ENCODE measurements at places on chromosomes 2 and 18.

DNA sequence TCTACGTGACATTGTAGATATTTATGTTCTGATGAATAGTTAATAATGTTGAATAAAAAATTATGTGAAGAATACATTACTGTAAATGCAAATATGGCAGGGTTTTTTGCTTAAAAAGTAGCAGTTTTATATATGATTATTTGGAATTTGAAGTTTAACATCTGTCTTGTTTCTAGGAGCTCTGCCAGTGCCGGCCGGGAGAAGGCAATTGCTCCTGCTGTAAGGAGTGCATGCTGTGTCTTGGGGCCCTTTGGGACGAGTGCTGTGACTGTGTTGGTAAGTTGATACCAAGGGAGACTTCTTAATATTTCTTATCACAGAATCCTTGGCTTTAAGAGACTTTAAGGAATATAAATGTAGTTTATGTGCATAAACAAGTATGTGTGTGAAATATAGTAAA, 25.2 kb downstream of the TWSG1 start:
- no peaks in the 10 kb centered on the region for H3K27me3 ChIP-seq
- DNase-seq: no peak
- peaks cover 7% of the 10 kb centered on the region for H3K36me3 ChIP-seq
- H3K4me1 ChIP-seq: no peaks in the 10 kb centered on the region
- no peak overlapping the region for H3K27ac ChIP-seq

- H3K27ac ChIP-seq: no peak overlapping the region
- H3K4me3 ChIP-seq: no peak overlapping the region
- no peaks in the 10 kb centered on the region for H3K4me1 ChIP-seq
- no peaks in the 10 kb centered on the region for H3K27me3 ChIP-seq
- no peak for DNase-seq
These were observed 208.3 kb downstream of the PIK3C3 start for GRCh38 chr18:42163321-42163720.

DNA sequence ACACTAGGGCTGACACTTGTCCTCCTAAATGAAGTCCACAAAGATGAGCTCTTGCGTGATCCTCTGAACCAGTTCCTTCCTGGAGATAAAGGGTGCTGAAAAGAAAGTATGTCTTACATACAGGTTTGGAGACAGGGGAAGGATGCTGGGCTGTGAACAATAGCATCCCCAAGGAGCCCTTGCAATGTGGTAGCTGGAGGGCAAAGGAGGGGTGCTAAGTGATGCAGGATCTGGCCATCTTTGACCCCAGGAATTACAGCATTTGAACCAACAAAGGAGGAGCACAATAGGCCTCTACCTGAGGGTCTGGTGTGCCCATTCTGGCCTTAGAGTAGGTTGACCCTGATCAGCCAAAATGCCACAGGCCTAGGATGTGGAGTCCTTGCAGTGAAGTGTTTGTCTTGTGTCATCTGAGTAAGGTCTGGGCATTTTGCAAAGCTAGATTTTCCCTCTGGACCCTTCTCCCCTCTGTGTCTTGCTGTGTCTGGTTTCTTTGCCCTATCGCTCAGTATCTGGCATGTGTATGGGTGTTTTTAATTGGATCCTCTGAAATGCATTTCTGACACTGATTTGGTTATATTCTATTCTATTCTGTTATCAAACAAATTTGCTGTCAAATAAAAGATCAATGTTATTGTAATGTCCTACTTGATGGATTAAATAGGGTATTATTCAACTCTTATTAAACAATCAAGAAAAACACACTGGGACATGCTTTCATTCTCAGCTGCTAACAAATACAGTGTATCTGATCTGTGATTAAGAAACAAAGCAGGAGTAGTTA, 364.8 kb upstream of the MEIS1 start:
- H3K27me3 ChIP-seq: no peaks in the 10 kb centered on the region
- H3K4me1 ChIP-seq: no peaks in the 10 kb centered on the region
- DNase-seq: no peak
- no peaks in the 10 kb centered on the region for H3K36me3 ChIP-seq
- H3K27ac ChIP-seq: no peak overlapping the region

GRCh38 chr2:10002681-10003080, 40.7 kb upstream of the KLF11 start:
- no peak overlapping the region for H3K27ac ChIP-seq
- no peaks in the 10 kb centered on the region for H3K4me1 ChIP-seq
- DNase-seq: no peak
- no peak overlapping the region for H3K4me3 ChIP-seq
- H3K27me3 ChIP-seq: peaks cover 8% of the 10 kb centered on the region
- H3K36me3 ChIP-seq: no peaks in the 10 kb centered on the region

- no peak overlapping the region for H3K27ac ChIP-seq
- H3K36me3 ChIP-seq: no peaks in the 10 kb centered on the region
- DNase-seq: no peak
- peaks cover 8% of the 10 kb centered on the region for H3K27me3 ChIP-seq
- no peak overlapping the region for H3K4me3 ChIP-seq
These were observed 5.7 kb upstream of the EFR3B start for GRCh38 chr2:25036221-25036559.

DNA sequence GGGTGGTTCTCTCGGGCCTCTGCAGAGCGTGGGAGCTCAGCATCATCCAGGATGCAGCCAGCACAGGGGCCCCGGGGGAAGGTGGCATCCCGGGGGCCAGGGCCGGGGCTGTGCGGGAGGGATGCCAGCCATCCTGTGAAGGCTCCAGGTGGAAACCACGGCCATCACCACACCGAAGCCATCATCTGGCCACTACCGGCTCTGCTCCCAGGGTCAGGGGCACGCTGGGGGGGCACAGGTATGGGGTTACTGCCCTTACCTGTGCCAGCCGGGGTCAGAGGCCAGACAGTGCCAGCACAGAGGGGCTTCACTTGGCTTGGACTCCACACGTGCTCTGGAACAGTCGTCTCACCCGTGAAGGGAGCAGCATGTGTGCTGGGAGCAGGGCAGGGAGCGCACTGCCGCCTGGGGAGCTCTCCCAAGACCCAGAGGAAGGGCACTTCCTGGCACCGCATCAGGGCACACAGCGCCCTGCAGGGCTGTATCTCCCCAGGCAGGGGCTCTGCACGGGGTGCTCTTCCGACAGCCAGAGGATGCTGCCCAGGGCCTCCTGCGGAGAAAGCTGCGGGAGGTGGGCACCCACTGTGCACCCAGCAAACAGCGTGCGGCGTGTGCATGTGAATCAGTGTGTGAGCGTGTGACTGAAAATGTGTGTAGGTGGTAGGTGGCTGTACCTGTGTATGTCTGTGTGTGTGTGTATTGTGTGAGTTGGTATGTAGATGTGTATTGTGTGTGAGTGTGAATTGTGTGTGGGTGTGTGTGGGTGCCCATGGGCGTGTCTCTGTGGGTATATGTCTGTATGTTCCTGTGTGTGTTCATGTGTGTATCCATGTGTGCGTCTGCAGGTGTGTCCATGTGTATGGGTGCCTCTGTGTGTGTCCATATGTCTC, 75.0 kb downstream of the PTGR3 start:
- H3K4me1 ChIP-seq: no peaks in the 10 kb centered on the region
- H3K27me3 ChIP-seq: no peaks in the 10 kb centered on the region
- H3K4me3 ChIP-seq: no peak overlapping the region
- no peak overlapping the region for H3K27ac ChIP-seq
- H3K36me3 ChIP-seq: no peaks in the 10 kb centered on the region
- DNase-seq: no peak

GRCh38 chr18:60019463-60019840, 119.7 kb downstream of the PMAIP1 start:
- H3K27me3 ChIP-seq: peaks cover 7% of the 10 kb centered on the region
- no peak overlapping the region for H3K27ac ChIP-seq
- no peak overlapping the region for H3K4me3 ChIP-seq

GRCh38 chr2:240896394-240896793, 438 bp upstream of the MAB21L4 start:
- H3K27ac ChIP-seq: no peak overlapping the region
- H3K36me3 ChIP-seq: no peaks in the 10 kb centered on the region
- H3K4me1 ChIP-seq: peaks cover 5% of the 10 kb centered on the region
- H3K27me3 ChIP-seq: no peaks in the 10 kb centered on the region

DNA sequence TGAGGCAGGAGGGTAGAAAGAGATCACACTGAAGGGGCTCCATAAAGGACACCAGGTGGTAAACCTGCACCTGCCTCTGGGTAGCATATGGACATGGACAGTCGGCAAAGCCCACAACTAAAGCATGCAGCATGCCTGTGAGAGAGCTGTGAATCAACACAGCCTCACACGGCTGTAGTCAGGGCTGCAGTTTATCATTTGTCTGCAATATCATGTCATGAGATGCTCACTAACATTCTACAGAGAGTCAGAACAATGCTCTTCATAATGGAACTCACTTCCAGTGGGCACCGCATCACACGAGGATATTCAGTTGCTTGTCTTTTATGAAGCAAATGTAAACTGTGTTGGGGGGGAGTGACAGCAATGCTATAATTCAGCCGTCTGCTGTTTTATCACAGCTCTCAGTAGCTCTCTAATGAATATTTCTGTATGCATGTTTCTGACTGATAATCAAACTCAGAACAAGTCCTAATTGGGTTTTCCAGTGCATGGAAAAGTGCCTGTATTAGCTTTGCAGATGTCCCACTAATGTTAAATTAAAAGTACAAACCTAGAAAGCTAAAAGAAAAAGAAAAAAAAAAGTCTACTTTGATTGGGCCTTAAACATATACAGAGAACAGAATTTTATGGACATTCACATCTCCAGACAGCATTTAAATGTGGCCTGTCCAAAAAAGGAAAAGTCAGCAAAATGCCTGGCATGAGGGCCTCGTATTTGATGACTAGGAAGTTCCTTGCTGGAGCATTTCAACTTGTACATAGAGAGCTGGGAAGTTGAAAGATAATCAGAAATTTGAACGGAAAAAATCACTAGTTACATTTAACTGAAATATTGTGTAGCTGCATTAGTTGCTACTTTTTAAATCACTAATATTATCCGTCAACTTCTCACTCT, 406.1 kb upstream of the SOX11 start:
- DNase-seq: no peak
- no peaks in the 10 kb centered on the region for H3K36me3 ChIP-seq
- no peak overlapping the region for H3K4me3 ChIP-seq
- no peak overlapping the region for H3K27ac ChIP-seq

GRCh38 chr2:133152801-133153200, 415.5 kb downstream of the NCKAP5 start:
- H3K4me3 ChIP-seq: no peak overlapping the region
- no peak overlapping the region for H3K27ac ChIP-seq
- no peaks in the 10 kb centered on the region for H3K27me3 ChIP-seq
- H3K4me1 ChIP-seq: no peaks in the 10 kb centered on the region
- no peak for DNase-seq

GRCh38 chr2:142031656-142032055, 99.2 kb downstream of the LRP1B start:
- H3K27ac ChIP-seq: no peak overlapping the region
- no peak for DNase-seq
- H3K4me3 ChIP-seq: no peak overlapping the region

DNA sequence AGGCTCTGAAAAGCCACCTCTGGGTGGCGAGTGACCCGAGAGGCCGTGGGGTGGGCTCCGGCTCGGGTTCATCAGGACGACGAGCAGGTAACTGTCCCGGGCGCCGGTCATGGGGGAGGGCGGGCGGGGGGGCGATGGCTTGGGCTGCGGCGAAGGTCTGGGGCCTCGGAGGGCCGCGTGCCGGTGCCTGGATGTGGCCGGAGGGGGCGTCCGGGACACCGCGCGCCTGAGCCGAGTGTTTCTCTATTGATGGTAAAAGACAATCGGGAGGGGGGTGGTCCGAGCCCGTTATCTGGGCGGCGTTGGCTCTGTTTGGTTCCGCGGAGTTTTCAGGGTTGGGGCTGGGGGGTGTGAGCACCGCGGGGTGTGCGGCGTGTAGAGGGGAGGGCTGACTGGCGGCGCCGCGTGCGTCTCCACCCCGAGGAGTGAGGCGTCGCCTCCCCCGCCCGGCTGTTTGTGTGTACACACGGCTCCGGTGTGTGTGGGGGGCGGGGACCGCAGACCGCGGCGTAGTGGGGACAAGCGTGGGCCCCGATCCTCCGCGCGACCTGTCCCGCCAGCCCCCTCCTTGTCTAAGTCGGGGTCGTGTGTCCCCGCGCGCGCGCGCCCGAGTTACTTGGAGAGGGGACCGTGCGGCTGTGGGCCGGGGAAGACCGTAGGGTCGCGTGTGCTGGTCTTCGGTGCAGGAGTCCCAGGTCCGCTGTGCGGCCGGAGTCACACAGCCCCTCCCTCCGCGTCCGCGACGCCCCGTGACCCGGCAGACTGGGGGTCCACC, 1.6 kb downstream of the CTIF start:
- peak overlapping the region; percentile 78 for H3K4me3 ChIP-seq
- H3K36me3 ChIP-seq: no peaks in the 10 kb centered on the region
- peak; percentile 56 for DNase-seq
- no peak overlapping the region for H3K27ac ChIP-seq
- peaks cover 24% of the 10 kb centered on the region for H3K27me3 ChIP-seq

Measured in activated CD8-positive, alpha-beta T cell treated with anti-CD3 and anti-CD28 coated beads for 36 hours (primary cell).